ENCODE measurements at places on chromosomes 5 and 9. TPM values are rescaled to one million over a fixed set of nuclear protein-coding genes. Genes with fewer than 3 reads are reported as not detected.

DNA sequence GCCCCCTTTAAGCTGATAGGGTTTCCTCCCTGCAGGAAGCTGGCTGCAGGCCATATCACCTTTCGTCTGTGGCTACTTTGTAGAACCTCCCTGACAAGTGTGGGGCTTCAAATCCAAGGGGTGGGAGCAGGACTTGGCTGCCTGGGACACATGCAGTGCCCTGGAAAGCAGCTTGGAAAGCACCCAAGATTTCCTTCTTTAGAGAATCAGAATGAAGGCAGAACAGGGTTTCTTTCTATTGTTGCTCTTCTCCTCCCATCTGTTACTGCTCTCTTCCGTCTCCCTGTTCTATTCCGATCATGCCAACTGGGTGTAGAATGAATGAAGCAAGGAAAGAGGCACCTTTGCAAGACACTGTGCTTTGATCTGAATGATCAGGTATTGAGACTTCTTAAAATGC lies 282.2 kb downstream of the MED10 start:
- DNase-seq = no peak
- H3K27me3 ChIP-seq = no peaks in the 10 kb centered on the region
- H3K36me3 ChIP-seq = no peaks in the 10 kb centered on the region
- H3K4me3 ChIP-seq = no peak overlapping the region
- no peak overlapping the region for H3K27ac ChIP-seq

DNA sequence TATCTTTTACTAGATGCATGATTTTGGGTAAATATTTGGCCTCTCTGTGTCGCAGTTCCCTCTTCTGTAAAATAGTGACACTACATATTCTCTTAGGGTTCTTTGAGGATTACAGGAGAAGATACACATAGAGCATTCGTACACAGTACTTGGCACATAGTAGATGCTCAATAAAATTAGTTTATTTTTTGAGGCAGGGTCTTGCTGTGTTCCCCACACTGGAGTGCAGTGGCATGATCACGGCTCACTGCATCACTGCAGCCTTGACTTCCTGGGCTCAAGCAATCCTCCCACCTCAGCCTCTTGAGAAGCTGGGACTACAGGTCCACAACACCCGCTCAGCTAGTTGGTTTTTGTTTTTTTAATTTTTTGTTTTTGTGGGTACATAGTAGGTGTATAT lies 1.6 kb downstream of the SCAI start:
- H3K4me1 ChIP-seq = no peaks in the 10 kb centered on the region
- H3K4me3 ChIP-seq = peak overlapping the region; percentile 87
- H3K27me3 ChIP-seq = no peaks in the 10 kb centered on the region
- no peak for DNase-seq
- H3K27ac ChIP-seq = no peak overlapping the region

DNA sequence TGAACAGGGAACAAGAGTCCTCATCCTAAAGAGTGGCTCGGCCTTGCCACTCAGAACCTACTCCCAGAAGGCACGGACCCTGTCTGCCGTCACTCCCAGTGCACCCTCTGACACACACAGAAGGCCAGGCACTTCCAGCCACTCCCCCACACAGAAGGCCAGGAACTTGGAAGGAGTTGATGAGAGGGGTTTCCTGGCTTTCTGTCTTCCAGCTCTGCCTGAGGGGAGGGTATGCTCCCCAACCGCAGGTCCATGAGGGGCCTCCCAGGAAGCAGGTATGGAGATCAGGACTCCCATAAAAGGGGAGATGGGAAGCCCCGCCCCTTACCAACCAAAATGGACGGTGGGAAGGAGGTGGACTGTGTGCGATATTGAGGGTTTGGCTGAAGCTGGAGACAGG lies 247.6 kb upstream of the IRX4 start:
- no peaks in the 10 kb centered on the region for H3K36me3 ChIP-seq
- H3K27ac ChIP-seq = no peak overlapping the region
- no peak overlapping the region for H3K4me3 ChIP-seq
- H3K27me3 ChIP-seq = no peaks in the 10 kb centered on the region
- H3K4me1 ChIP-seq = peaks cover 4% of the 10 kb centered on the region

- no peak overlapping the region for H3K4me3 ChIP-seq
- DNase-seq = no peak
- no peaks in the 10 kb centered on the region for H3K4me1 ChIP-seq
Measured at GRCh38 chr9:95070549-95071021, 246.9 kb downstream of the FANCC start.

- no peaks in the 10 kb centered on the region for H3K36me3 ChIP-seq
- H3K4me3 ChIP-seq = no peak overlapping the region
- no peak overlapping the region for H3K27ac ChIP-seq
- peaks cover 4% of the 10 kb centered on the region for H3K4me1 ChIP-seq
- DNase-seq = no peak
Measured at GRCh38 chr5:66829358-66829674, 233.1 kb downstream of the MAST4 start.

DNA sequence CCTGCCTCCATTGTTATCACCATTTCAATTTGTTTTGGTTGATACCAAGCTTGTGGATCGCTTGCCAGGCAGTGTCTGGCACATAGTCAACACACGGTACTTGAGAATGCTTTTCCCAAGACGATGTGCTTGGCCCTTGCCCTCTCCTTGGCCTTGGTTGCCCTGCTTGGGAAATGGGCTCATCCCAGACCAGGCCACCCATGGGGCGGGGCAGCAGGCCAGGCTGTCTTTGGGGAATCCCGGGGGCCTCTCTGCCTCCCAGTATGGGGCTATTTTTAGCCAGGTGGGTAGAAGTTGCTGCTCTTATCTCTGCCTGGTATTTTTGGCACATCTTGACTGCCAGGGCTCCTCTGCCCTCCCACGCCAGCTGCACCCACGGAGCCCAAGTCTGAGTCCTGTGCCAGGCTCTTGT lies 49.9 kb downstream of the LMX1B start:
- DNase-seq = no peak
- peaks cover 46% of the 10 kb centered on the region for H3K27me3 ChIP-seq
- no peak overlapping the region for H3K27ac ChIP-seq

- no peaks in the 10 kb centered on the region for H3K27me3 ChIP-seq
- H3K27ac ChIP-seq = no peak overlapping the region
- no peak for DNase-seq
- H3K4me3 ChIP-seq = no peak overlapping the region
- H3K36me3 ChIP-seq = no peaks in the 10 kb centered on the region
Measured at GRCh38 chr5:31066655-31067328, 126.7 kb upstream of the CDH6 start.

- no peaks in the 10 kb centered on the region for H3K36me3 ChIP-seq
- no peak overlapping the region for H3K4me3 ChIP-seq
- no peak overlapping the region for H3K27ac ChIP-seq
- DNase-seq = no peak
- no peaks in the 10 kb centered on the region for H3K4me1 ChIP-seq
Measured at GRCh38 chr9:95438561-95439357, 78.0 kb downstream of the PTCH1 start.

GRCh38 chr9:121183666-121184423 lies 17.8 kb downstream of the RAB14 start:
- DNase-seq = no peak
- H3K36me3 ChIP-seq = peaks cover 22% of the 10 kb centered on the region
- no peaks in the 10 kb centered on the region for H3K27me3 ChIP-seq
- no peak overlapping the region for H3K27ac ChIP-seq
- H3K4me1 ChIP-seq = peaks cover 66% of the 10 kb centered on the region

GRCh38 chr9:6782981-6783380 lies 25.2 kb downstream of the KDM4C start:
- no peak overlapping the region for H3K4me3 ChIP-seq
- no peaks in the 10 kb centered on the region for H3K27me3 ChIP-seq
- H3K36me3 ChIP-seq = no peaks in the 10 kb centered on the region
- H3K27ac ChIP-seq = no peak overlapping the region
- H3K4me1 ChIP-seq = peaks cover 10% of the 10 kb centered on the region

DNA sequence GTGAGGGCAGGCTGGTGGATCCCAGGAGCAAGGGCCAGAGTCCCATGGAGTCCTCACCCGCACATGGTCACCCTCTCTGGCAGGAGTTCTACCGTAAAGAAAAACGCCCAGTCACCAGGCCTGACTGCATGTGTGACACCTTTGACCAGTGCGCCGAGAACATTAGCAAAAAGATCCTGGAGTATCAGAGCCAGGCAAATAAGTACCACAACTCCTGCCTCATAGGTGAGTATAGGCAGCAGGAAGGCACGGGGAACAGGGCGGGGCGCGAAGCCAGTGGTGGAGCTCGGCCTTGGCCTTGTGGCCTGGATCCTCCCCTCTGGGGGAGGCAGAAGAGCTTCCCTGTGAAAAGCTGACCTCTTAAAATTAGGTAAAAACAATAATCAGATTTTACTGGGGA lies 45.4 kb upstream of the TDRD7 start:
- H3K27ac ChIP-seq = no peak overlapping the region
- no peak overlapping the region for H3K4me3 ChIP-seq
- H3K4me1 ChIP-seq = no peaks in the 10 kb centered on the region
- no peaks in the 10 kb centered on the region for H3K36me3 ChIP-seq

DNA sequence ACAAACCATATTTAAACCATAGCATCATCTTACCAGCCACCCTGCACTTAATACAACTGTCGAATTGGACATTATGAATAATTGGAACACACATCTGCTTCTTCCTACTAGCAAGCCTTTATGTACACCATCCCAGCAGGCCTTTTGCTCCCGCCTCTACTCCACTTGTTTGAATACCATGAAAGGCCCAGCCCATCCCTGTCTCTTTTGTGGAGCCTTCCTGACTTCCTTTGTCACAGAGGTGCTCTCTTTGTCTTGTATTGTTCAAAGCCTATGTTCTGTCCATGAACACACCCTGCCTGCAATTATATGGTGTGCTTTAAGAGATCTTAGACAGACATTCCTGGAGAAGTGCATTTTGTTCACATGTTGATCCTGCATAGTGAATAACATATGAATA lies 465.7 kb downstream of the DIRAS2 start:
- no peak overlapping the region for H3K27ac ChIP-seq
- no peaks in the 10 kb centered on the region for H3K27me3 ChIP-seq
- DNase-seq = no peak
- H3K4me3 ChIP-seq = no peak overlapping the region
- no peaks in the 10 kb centered on the region for H3K4me1 ChIP-seq
- H3K36me3 ChIP-seq = no peaks in the 10 kb centered on the region

GRCh38 chr5:127338501-127338900 lies 47.9 kb downstream of the MEGF10 start:
- H3K4me3 ChIP-seq = no peak overlapping the region
- H3K4me1 ChIP-seq = no peaks in the 10 kb centered on the region
- H3K27me3 ChIP-seq = no peaks in the 10 kb centered on the region
- DNase-seq = no peak
- H3K27ac ChIP-seq = no peak overlapping the region

GRCh38 chr9:97473717-97474116 lies 27.7 kb upstream of the TMOD1 start:
- H3K4me3 ChIP-seq = no peak overlapping the region
- no peak overlapping the region for H3K27ac ChIP-seq
- no peaks in the 10 kb centered on the region for H3K4me1 ChIP-seq
- DNase-seq = no peak
- H3K27me3 ChIP-seq = no peaks in the 10 kb centered on the region
- H3K36me3 ChIP-seq = no peaks in the 10 kb centered on the region

DNA sequence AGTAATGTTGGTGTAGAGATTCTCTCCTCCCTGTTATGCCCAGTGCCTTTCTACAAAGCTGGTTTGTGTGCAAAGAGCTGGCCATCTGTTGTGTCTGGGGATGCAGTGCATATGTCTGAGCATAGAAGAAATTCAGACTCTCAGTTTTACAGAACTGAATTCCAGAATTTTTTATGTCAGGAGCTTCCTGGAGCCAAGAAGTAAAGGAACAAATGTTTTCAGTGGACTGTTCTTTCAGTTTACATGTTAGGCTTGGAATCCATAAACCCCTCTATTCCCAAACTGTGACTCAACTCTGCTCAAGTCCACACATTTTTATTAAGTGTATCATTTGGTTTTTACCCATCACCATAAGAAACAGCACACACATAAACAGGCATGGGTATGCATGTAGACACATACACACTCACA lies 366.0 kb downstream of the BRINP1 start:
- H3K4me3 ChIP-seq = no peak overlapping the region
- no peaks in the 10 kb centered on the region for H3K36me3 ChIP-seq
- no peaks in the 10 kb centered on the region for H3K27me3 ChIP-seq
- no peak for DNase-seq

DNA sequence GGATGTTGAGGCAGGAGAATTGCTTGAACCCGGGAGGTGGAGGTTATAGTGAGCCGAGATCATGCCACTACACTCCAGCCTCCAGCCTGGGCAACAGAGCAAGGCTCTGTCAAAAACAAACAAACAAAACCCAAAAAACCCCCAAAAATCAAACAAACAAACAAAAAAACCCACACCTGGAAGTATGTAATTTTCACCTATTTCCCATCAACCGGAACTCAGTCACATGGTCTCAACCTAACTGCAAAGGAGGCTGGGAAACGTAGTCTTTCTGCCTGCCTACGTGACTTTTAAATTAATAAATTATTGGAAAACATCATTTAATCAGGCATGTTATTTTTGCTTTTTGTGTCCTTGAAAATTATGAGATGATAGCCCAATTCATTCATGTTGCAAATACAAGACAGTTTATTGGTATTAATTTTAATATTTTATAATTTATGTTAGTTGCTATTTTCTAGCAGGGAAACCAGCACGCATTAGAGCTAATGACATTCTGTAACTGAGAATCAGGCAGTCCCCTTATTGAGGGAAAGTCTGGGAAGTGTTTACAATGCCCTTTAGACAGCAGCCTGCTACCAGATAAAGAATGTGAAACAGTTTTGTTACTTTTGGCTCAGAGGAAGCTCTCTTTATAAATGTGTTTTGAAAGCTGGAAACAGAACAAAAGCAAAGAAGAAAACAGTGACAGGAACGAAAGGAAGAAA lies 110.3 kb downstream of the NXNL2 start:
- no peak for DNase-seq
- no peak overlapping the region for H3K4me3 ChIP-seq
- H3K4me1 ChIP-seq = peaks cover 3% of the 10 kb centered on the region
- H3K27me3 ChIP-seq = no peaks in the 10 kb centered on the region
- H3K36me3 ChIP-seq = no peaks in the 10 kb centered on the region

- H3K4me1 ChIP-seq = peaks cover 27% of the 10 kb centered on the region
- no peak for DNase-seq
- no peak overlapping the region for H3K4me3 ChIP-seq
- H3K27me3 ChIP-seq = peaks cover 10% of the 10 kb centered on the region
Measured at GRCh38 chr5:177474846-177475562, 1.6 kb upstream of the DBN1 start.

GRCh38 chr5:154758493-154758892 lies 3.3 kb downstream of the LARP1 start:
- no peaks in the 10 kb centered on the region for H3K27me3 ChIP-seq
- no peak overlapping the region for H3K4me3 ChIP-seq
- no peaks in the 10 kb centered on the region for H3K36me3 ChIP-seq
- H3K27ac ChIP-seq = no peak overlapping the region
- peaks cover 51% of the 10 kb centered on the region for H3K4me1 ChIP-seq

Gene UNC5A
- 0.06 TPM for total RNA-seq

Gene RANBP17
- total RNA-seq = 26.3 TPM

Gene COL15A1
- total RNA-seq = 104 TPM

Gene RUSC2
- 20.2 TPM for total RNA-seq

Gene TMEM174
- not detected for total RNA-seq

Gene DMRTA1
- 0.10 TPM for total RNA-seq

Gene DNAH5
- 0.06 TPM for total RNA-seq

Gene NUTM2G
- total RNA-seq = not detected

Gene ZNG1A
- 19.4 TPM for total RNA-seq

Gene CXCL14
- total RNA-seq = 2.1 TPM

Measured in adrenal gland (tissue), 19 donors.